ENCODE measurements at places on chromosomes 13 and 19.

DNA sequence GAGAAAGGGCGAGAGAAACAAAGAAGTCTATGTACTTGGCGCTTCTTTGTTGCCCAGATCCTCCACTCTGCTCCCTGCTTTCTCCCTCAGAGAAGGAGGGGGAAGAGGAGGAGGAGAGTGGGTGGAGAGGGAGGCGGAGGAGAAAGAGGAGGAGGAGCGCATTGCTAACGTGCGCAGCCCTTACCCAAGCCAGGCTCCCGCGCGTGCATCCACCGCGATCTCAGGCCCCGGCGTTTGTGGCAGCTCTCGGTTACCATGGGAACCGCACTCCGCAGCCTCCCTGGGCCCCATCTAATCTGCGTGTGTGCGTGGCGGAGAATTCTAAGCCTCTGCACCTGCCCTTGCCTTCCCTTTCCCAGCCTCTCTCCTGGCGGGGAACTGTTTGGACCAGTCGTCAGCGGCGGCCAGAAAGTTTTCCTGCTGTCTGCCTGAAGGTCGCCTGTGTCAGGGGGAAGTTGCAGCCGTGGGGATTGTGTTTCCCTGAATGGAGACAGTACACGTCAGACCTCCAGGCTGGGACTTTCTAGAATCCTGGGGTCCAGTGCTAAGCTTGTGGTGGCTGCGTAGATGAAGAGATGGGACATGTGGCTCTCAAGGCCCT lies at the start of gene ERICH6B:
Gene ERICH6B, minus strand, starts transcription at position 239 of the 601 bp plus-strand sequence. CDS start 18,734 bp downstream, outside the sequence.
- DNase-seq, result peak; percentile 63

DNA sequence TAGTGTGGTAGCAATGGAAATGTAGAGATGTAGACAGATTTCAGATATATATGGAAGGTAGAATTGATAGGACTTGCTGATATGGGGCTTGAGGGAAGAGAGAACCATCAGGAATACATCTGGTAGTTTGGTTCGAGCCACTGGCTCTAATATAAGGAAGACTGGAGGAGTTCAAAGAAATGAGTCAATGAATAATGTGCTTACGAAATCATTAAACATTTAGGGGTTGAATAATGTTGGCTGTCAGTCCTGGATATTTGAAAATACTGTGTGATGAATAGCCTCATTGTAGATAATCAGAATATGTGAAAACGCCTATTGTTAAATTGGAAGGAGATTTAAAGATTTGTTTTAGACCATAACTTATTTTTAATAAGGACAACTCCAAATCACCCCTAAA lies 21.6 kb downstream of the SGCG start:
- no peak for DNase-seq

DNA sequence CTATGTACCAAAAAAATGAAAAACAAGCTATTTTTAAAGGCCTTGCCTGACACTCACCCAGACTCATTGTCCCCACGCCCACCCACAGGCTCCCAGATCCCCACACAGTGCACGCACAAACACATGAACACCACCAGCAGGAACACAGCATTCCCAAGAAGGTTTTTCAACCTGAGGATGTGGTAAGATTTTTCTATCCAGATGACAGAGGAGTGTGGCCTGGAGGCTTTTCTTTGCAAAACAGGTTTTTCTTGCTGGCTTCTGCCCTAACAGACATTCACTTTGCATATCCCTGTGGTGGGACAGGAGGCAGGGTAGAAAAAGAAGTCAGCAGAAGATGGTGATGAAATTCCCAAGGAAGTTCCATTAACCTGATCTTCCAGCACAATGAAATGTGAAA lies 97.8 kb downstream of the KLF12 start:
- DNase-seq, result no peak

- peak; percentile 34 for DNase-seq
These were observed 20.1 kb downstream of the PCCA start for GRCh38 chr13:100108913-100109507.

- peak; percentile 11 for DNase-seq
These were observed 235.8 kb upstream of the MIR17HG start for GRCh38 chr13:91111476-91112200.

- DNase-seq, result no peak
These were observed 458.7 kb downstream of the MYO16 start for GRCh38 chr13:109087916-109088623.

- DNase-seq, result no peak
These were observed 2.3 kb downstream of the TGFBR3L start for GRCh38 chr19:7916955-7917266.

GRCh38 chr19:6287269-6287885 lies 7.6 kb upstream of the MLLT1 start:
- DNase-seq, result no peak

All from NCI-H69 (cell line).